Activated CD4-positive, CD25-positive, alpha-beta regulatory T cell (primary cell): ENCODE measurements at places on chromosomes 2 and 18.

DNA sequence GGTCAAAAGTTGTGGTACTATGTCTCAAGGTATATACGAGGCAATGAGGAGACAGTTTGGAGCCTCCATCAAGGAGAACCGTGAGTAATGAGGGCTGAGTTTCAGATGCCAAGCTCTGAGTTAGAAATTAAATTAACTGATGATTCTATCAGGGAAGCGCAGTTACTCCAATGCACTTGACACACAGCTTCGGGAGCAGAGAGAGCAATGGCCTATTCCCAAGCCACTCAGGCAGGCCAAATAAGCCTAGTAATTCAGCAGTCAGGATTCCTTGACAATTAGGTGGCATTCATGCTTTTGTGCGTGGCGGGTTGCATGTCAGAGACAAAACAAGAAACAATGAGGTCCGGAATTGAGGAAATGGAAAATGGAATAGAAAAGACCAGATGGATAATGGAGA lies 123.2 kb downstream of the MMADHC start:
- no peak for DNase-seq

DNA sequence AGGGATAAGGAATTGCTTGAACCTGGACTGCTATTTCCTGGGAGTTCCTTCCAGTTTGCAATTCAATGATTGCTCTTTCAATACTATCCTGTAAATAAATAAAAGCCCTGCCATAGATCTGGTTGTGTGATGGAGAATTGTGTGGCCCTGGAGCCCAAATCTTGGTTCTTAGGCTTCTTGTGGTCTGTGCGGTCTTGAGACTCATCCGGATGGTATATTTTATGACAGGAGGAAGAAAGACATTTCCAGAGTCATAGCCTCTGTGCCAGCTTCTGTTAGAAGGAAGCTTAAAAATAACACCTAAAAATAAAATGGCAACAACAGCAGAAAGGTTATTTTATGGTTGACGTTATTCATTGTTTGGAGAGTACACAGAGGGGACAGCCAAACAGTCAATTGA lies 137.7 kb downstream of the ABCA12 start:
- DNase-seq = no peak

DNA sequence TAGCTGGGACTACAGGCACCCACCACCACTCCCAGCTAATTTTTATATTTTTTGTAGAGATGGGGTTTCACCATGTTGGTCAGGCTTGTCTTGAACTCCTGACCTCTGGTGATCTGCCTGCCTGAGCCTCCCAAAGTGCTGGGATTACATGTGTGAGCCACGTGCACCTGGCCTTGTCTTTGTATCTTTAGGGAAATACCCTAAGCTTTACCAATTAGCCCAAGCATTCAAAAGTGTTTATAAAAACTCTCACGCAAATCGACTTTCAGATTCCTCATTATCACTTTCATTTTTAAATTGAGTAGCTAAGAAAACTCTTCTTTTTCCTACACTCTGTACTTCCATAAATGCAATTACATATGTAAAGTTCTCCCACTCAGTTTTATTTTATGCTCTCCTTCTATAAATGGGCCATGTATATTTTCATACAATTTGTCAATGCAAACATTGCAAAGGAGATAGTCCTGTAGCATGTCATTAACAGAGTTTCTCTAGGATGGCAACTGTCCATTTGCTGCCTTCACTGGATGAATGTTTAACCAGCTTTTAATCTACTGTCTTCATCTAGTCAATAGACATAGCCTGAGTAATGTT lies 326.2 kb upstream of the LRATD1 start:
- no peak for DNase-seq

GRCh38 chr18:35289293-35289692 lies 736 bp downstream of the ZSCAN30 start:
- DNase-seq = no peak

- DNase-seq = no peak
These were observed 42.0 kb upstream of the SCG2 start for GRCh38 chr2:223644136-223644535.

DNA sequence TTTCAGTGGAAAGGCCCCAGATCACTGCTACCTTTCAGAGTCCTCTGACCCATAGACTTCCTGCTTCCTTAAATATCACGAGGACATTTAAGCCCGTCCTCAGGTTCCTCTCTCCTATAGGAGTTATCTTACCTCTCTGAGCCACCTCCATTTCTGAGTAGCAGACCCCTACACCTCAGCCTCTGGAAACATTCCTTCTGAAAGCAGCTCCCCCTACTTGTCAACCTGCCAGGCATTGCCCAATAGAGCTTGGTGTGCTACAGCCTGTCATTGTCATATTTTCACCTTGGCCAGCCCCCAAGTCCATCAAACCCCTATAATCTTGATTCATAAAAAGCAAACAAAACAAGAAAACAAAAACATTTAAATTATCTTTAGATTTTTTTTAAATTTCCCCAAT lies 717.9 kb upstream of the SLC8A1 start:
- DNase-seq = no peak

DNA sequence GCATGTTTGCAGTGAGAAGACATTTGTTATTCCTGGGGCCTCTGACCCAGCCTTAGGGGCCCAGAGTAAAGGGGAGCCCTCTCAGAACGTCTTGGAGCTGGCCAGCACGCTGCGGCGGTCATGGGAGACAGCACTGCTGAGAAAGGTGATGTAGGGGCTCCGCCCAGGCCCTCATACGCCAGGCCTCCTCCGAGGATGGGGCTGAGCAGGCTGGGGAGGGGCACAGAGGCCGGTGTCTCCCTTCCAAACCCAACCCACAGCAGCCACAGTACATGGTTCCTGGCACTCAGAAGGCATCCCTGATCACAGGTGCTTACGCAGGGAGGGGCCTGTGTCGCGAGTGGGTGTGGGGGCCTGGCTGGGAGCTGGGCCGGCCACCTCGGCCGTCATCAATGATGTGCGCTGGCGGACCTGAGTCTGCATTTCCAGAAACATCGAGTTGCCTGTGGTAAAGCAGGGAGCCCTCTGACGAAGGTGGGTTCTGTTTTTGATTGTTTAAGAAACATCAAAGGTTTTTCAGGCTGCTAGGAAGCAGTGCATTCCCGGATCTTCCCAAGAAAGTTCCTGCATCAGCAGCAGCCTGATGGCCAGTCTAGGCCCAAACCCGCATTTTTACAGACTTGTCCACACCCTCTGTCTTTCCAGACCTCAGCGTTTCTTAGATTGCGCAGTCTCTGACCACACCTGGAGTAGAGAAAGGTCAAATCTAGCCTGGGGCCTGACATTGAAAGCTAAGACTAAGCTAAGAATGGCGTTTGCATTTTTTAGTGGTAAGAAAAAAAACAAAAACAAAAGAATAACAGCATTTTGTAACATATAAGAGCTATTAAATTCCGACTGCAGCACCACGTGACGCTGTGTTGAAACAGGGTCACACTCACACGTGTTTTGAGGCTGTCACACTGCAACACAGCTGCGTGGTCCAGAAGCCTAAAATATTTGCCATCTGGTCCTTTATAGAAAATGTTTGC lies 51.2 kb upstream of the PXDN start:
- DNase-seq = no peak

DNA sequence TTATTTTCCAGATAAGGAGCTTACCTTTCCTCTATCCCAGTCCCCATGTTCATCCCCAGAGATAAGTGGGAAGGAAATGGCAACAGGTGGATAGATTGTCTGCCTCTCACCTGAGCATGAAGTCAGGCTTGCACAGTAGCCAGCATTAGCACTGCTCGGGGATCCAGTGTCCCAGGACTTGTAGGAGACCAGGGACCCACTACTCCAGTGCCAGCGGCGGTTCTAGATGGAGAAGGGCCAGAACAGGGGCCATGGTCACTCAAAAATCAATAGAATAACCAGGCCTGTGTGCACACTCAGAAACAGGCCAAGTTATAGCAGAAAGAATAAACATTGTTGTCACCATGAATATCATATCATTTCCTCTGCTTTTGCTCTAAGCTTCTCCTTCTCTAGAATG lies 2.4 kb downstream of the REG1B start:
- DNase-seq = no peak

GRCh38 chr2:16625759-16626158 lies 39.9 kb downstream of the CYRIA start:
- no peak for DNase-seq

- DNase-seq = no peak
These were observed 52.7 kb upstream of the ODC1 start for GRCh38 chr2:10500601-10501361.

- no peak for DNase-seq
These were observed 163.6 kb downstream of the AGPS start for GRCh38 chr2:177556153-177556552.

GRCh38 chr18:46570134-46570533 lies 86.9 kb downstream of the LOXHD1 start:
- DNase-seq = no peak

DNA sequence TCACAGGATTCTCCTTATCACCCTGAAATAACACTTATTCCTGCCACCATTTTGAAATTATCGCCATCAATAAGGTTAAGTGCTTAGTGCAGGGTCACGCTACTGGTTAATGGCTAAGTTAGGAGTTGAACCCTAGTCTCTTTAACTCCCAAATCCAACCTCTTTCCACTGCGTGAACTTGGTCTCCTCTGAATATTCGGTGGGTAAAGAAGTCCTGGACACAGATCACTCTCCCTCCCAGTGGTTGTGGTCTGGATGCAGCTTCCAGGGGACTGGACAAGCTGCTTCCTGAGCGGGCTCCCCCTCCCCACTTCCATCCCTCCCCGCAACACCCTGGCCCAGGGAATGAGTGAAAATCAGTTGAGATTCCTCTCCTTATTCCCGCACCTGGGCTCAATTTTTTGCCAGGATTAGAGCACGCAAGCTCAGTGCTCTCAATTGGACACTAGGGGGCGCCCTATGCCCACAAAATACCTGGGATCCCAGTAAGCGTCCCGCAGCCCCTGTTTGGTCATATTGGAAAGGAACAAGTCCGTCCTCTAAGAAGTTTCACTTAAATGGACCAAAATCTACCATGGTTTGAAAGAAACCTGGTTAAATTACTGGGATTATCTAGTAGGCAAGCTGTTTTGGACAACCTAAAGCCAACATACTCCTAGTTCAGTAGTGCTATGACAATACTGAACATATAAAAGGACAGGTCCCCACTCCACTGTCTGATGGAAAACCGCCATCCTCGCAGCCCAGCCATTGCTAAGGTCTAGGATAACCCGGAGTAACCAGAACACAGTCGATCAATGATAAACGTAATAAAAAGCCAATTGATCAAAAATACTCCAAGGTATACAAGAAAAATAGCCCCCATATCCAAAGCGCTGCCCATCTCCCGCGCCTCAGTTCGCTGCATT lies 40.4 kb downstream of the DHRS9 start:
- peak; percentile 25 for DNase-seq

DNA sequence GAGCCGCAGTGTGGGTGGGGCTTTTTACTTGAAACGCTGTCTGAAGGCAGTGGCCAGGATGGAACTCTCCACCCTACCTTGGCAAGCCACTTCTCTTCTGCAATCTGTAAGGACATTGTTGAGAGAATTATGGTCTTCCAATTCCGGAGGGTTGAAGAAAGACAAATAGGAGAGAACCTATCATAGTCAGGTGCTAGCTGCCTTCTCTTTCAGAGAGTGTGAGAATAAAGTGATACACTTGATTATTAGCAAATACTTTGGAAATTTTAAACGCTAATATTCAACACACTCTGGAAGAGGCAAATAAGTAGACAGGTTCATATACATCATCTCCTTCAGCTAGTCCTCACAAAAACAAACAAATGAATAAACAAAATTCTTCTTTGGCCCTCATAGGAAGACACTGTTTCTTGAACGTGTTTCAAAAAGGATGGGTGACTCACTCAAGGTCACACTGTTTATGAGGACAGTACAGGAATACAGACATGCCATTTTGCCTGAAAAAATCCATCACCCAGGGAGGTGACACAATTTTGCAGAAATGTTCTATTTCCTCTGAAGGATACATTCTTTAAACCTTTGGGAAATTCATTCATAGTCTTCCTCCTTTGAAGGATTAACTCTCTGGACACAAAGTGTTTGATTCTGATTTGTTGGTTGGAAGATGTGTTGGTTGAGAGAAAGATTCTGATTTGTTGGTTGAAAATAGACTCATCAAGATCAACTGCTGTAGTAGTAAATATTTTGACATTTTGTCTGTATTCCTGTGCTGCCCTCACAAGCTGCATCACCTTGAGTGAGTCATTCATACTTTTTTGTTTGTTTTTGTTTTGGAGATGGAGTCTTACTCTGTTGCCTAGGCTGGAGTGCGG lies 2.2 kb upstream of the IL1RN start:
- no peak for DNase-seq

DNA sequence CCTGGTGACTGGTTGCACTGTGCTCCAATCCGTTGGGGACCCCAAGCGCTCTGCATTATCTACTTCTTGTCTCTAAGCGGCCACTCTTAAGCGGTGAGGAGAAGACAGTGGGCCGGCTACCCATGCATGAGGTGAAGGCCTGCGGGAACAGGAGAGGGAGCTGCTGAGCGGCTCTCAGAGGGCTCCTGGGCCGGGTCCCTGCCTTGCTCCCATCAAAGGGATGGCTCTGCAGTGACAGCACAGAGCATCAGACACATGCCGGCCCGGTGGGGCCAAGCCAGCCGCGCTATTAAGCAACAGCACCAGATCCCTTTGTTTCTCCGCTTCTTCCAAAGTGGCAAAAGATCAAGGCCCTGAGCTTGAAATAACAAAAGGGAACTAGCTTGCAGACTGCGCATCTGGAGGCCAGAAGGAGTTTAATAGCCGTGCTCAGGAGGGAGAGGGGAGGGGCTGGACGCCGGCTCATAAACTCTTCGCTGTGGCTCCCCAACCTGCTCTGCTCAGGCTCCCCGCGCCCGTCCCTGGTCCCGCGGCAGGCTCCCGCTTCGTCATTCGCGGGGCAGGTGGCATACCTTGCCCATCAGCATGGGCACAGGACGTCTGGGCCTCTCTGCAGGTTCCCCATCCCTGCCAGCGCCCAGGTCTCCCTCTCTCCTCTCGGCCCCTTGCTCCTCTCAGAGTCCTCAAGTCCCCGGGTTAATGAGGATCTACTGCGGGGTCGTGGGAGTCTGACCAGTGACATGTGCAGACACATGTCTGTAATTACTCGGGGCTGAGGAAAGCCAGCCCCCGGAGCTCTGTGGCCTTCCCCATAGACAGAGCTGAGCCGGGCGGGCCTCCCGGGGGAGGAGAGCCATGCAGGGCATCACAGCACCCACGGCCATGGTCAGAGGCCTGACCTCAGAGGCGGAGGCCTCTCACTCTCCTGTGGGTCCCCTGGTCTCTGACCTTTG lies 96.7 kb downstream of the ASB1 start:
- no peak for DNase-seq

GRCh38 chr2:41199334-41199733 lies 747.4 kb upstream of the SLC8A1 start:
- DNase-seq = no peak

- no peak for DNase-seq
These were observed 4.2 kb downstream of the STAMBP start for GRCh38 chr2:73832930-73833329.

GRCh38 chr18:61664419-61665084 lies 228.3 kb downstream of the RNF152 start:
- DNase-seq = no peak

- no peak for DNase-seq
These were observed 14.4 kb upstream of the STAT4 start for GRCh38 chr2:191165176-191165643.
